Stimulated activated CD4-positive, alpha-beta T cell treated with anti-CD3 and anti-CD28 coated beads, Interleukin-15, amount 100 ng/mL, for 1 hour (primary cell): ENCODE measurements at places on chromosomes 5 and 9.

GRCh38 chr5:136295914-136296313, 69.4 kb downstream of the TRPC7 start:
- no peak for DNase-seq

GRCh38 chr9:23232831-23233230, 593.2 kb downstream of the ELAVL2 start:
- no peak for DNase-seq

GRCh38 chr9:70696694-70697335, 282.4 kb upstream of the KLF9 start:
- no peak for DNase-seq

DNA sequence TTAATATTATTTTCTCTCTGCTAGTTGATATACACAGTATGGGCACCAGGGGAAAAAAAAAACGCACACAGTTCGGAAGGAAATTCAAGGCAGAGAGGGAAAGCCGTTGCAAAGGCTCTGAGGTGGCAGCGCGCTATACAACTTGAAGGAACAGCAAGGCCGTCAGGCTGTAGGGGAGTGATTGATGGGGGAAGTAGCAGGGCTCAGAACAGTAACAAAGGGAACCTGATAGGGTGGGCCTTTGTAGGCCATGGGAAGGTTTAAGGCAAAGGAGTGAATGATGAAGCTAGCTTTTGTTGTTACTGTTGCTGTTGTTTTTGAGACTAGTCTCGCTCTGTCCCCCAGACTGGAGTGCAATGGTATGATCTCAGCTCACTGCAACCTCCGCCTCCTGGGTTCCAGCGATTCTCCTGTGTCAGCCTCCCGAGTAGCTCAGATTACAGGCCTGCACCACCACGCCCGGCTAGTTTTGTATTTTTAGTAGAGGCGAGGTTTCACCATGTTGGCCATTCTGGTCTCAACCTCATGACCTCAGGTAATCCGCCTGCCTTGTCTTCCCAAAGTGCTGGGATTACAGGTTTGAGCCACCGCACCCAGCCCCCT, 27.0 kb downstream of the AQP7 start:
- no peak for DNase-seq

DNA sequence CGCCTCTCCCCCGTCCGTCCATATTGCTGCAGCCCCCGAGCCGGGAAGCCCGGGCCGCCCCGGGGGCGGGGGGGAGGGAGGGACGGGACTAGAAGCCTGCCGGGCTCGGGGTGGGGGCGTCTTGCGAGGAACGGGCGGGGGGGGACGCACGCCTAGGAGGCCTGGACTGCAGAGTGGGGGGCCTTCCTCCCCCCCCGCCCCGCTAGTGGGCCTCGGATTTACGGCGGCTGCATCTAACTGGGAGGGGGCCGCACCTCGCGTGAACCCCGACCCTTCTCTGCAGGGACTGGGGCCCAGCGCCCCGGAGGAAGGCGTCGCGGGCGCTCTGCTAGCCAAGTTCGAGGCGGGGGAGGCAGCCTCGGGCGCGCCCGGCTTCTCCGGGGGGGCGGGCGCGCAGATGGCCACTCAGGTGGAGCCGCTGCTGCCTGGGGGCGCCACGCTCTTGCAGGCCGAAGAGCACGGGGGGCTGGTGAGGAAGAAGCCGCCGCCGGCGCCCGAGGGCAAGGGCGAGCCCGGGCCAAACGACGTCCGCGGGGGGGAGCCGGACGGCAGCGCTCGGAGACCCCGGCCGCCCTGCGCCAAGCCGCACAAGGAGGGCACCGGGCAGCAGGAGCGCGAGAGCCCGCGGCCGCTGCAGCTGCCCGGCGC, at the start of gene LARP1:
TSS of gene LARP1 (plus strand) at position 17 of the 648 bp plus-strand sequence. CDS start at position 398, 381 bp downstream.
- peak; percentile 33 for DNase-seq
